Thyroid gland (tissue), 4 donors: ENCODE measurements at places on chromosomes 2 and 18. TPM values are rescaled to one million over a fixed set of nuclear protein-coding genes. Genes with fewer than 3 reads are reported as not detected.

DNA sequence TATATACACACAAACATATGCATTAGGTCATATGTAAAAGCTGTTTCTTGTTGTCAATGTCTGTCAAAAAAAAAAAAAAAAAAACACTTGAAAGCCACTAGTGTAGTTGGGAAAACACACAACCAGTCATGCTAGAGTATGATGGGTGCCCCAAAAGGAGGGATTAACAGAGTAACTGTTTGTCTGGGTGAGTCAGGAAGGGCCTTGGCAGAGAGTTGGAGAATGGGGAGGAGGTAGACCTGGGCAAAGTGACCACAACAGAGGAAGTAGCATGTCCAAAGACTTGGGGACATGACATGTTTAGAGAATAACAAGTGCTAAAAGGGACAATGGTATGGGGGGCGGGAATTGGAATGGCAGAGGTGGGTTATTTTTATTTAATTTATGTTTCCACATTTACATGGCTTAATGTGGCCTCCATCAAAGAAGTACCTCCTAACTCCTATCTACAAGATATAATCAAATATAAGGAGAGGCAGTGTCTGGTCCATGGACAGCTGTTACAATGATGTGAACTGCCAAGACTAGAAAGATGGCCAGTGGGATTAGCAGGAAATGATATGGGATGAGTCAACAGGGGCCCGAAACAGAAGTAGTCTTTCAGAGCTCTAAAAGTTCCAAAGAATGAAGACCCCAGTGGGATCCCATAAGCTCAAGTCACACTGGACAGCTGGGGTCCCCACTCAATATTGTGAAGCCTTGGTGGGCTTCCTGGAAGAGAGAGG, 99.9 kb upstream of the ZFP36L2 start:
- H3K27ac ChIP-seq = no peak overlapping the region
- no peaks in the 10 kb centered on the region for H3K36me3 ChIP-seq
- no peak overlapping the region for H3K4me3 ChIP-seq
- no peak for DNase-seq
- H3K27me3 ChIP-seq = no peaks in the 10 kb centered on the region

NMS gene
- total RNA-seq = not detected

DNA sequence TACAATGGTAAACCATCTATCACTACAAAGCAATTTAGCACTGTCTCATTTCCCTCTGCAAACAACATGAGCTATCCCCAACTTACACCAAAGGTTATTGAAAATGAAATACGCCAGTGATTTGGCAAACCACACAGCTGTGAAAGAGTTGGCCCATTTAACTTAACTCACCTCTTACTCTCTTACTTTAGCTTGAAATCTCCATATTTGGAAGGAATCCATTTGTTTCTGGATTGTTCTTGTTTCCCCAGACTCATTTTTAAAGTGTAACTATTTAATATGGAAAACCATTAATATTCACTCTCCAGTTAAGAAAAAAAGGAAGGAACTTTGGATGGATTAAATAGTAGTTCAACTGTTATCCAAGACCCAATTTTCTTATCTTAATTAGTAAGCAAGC, 93.7 kb upstream of the TRIB2 start:
- no peaks in the 10 kb centered on the region for H3K4me1 ChIP-seq
- DNase-seq = no peak
- no peak overlapping the region for H3K4me3 ChIP-seq

GRCh38 chr2:157498483-157498882, 54.6 kb upstream of the CYTIP start:
- no peaks in the 10 kb centered on the region for H3K4me1 ChIP-seq
- H3K27me3 ChIP-seq = no peaks in the 10 kb centered on the region
- H3K27ac ChIP-seq = no peak overlapping the region
- no peak for DNase-seq
- H3K36me3 ChIP-seq = no peaks in the 10 kb centered on the region
- H3K4me3 ChIP-seq = no peak overlapping the region

GRCh38 chr2:119683713-119684443, 4.9 kb downstream of the TMEM177 start:
- no peak overlapping the region for H3K4me3 ChIP-seq
- no peak for DNase-seq
- H3K36me3 ChIP-seq = no peaks in the 10 kb centered on the region

DNA sequence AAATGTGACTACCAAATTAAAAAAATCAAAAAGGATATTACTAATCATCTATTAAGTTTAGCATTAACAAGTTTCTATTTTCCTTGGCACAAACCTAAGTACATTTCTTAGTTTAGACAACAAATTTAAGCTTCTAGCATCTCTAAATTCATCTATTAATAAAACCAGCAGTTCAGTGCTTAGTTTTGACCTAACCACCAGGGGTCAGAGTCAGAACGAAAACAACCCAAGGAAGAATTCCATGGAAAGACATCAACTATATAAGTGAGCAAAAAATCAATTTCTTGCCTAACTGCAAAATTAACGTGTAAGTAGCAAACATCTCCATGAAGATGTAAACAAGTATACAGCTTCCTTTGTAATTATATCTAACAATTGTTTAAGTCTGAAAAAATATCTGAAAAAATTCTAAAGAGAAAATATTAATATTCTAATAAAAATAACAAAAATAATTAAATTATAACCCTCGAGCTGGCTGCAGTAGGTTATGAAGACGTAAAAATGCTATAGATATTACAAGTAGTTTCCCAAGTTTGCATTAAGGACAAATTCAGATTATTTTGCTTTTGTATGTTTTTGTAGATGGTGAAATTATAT, 83.7 kb downstream of the CERKL start:
- H3K36me3 ChIP-seq = no peaks in the 10 kb centered on the region
- DNase-seq = no peak

- DNase-seq = peak; percentile 67
- H3K27ac ChIP-seq = no peak overlapping the region
- H3K4me3 ChIP-seq = no peak overlapping the region
- no peaks in the 10 kb centered on the region for H3K36me3 ChIP-seq
These were observed 3.0 kb upstream of the PLEK start for GRCh38 chr2:68362069-68362468.

- H3K27ac ChIP-seq = no peak overlapping the region
- H3K4me3 ChIP-seq = no peak overlapping the region
- H3K27me3 ChIP-seq = no peaks in the 10 kb centered on the region
- H3K36me3 ChIP-seq = peaks cover 37% of the 10 kb centered on the region
- no peak for DNase-seq
- no peaks in the 10 kb centered on the region for H3K4me1 ChIP-seq
These were observed 45.2 kb downstream of the UBXN4 start for GRCh38 chr2:135786823-135787222.

GRCh38 chr2:60581433-60582282, 28.2 kb upstream of the BCL11A start:
- no peak overlapping the region for H3K4me3 ChIP-seq
- peak; percentile 67 for DNase-seq
- H3K27me3 ChIP-seq = no peaks in the 10 kb centered on the region
- no peaks in the 10 kb centered on the region for H3K36me3 ChIP-seq
- H3K27ac ChIP-seq = no peak overlapping the region

CD8B2 gene
- total RNA-seq = not detected
